ENCODE measurements at places on chromosomes 5 and 9.

GRCh38 chr5:10567121-10567591, 3.3 kb downstream of the ANKRD33B start:
- DNase-seq: peak; percentile 11

- no peak for DNase-seq
These were observed 28.8 kb downstream of the SLC6A7 start for GRCh38 chr5:150218693-150219035.

- DNase-seq: peak; percentile 49
These were observed 189.7 kb downstream of the DAB2IP start for GRCh38 chr9:121840838-121841760.

DNA sequence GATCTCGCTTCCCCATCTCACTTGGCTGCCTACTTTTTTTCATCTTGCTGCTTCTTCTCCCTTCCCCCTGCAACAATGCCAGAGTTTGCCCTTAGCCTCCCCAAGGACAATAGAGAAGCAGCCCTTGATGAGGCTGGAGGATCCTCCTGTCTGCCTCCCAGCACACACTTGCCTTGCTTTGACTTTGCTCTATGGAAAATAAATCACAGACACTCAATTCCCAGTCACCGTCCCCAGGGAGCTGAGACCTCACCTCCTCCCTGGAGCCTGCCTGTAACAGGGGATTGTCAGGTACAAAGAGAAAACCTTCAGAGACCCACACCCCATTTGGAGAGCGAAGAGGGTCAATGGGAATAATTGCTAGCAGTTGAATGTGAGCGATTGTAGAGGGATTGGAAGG, 242.1 kb upstream of the ZNF462 start:
- DNase-seq: no peak

DNA sequence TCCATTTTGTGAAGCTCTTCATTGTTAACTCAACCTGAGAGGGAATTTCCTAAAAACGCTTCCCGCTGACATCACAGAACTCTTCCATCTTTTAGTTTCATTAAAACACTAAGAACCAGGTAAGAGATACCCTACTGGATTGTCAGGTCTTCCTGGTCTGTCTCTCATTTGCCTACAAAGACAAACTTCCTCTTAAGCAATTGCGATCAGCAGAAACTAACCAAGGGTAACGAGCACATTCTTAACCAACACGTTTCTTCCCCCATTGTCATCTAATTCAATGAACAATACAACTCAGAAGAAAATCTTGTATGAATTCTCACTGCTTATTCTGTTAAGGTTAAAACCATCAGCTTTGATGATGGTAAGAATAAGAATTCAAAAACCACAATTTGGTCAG, 6.6 kb downstream of the FBXW11 start:
- DNase-seq: no peak

- DNase-seq: peak; percentile 58
These were observed 332.3 kb downstream of the CWC27 start for GRCh38 chr5:65100911-65101631.

DNA sequence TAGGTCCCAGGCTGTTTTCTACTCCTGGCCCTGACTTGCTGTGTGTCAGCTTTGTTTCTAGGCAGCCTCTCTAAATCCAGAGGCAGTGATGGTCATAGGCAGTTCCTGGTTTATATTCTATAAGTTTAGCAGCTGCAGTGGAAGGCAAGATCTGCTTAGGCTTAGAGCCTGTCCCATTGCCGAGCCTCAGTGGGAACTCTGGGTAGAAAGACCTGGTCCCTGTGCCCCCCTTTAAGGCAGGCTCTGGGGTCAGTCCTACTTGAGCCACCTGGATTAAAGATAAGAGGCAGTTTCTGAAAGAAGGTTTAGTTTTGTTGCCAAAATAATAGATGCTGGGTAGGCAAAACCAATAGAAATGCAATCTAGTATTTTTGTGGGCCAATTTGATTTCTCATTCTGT, 13.6 kb downstream of the MCCC2 start:
- no peak for DNase-seq

GRCh38 chr9:116323012-116323411, 169.4 kb downstream of the PAPPA start:
- DNase-seq: no peak

GRCh38 chr5:128144491-128144890, 60.9 kb downstream of the SLC12A2 start:
- DNase-seq: no peak

DNA sequence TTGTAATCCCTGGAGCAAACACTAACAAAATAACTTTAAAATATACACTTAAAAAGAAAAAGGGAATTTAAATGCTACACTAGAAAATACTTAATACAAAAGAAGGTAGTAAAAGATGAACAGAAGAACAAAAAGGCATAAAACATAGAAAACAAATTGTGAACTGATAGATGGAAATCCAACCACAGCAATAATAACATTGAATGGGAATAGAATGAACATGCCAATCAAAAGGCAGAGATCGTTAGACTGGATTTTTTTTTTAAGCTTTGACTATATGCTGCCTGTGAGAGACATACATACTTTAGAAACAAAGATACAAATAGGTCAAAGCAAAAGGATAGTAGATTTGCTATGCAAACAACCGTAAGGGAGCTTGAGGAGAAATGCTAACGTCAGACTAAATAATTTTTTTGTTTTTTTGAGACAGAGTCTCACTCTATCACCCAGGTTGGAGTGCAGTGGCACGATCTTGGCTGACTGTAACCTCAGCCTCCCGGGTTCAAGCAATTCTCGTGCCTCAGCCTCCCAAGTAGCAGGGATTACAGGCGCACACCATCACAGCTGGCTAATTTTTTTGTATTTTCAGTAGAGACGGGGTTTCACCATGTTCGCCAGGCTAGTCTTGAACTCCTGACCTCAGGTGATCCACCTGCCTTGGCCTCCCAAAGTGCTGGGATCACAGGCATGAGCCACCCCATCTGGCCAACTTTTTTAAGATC, 6.5 kb downstream of the ABO start:
- DNase-seq: no peak

- DNase-seq: no peak
These were observed 26.4 kb downstream of the SH3GLB2 start for GRCh38 chr9:129001504-129002325.

DNA sequence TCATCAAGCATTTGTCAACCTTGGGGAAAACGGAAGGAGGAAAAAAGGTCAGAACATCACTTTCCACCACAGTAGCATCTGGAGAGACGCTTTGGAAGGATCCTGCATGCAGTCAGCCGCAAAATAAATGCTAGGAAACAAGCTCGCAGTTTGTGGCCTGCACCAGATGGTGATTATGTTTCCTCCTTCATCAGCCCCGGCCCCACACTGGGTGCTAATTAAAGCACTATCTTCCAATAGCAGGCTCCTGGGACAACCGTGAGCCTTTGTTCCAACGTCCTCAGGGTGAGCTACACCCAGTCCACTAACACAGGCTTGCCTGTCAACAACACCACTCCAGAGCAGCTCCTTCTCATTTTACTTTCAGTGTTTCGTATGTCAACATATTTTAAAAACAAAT, 64.0 kb downstream of the RNF130 start:
- DNase-seq: no peak

GRCh38 chr5:178490935-178491652, 99.1 kb downstream of the COL23A1 start:
- no peak for DNase-seq

GRCh38 chr5:14039576-14039975, 95.1 kb upstream of the DNAH5 start:
- DNase-seq: no peak

DNA sequence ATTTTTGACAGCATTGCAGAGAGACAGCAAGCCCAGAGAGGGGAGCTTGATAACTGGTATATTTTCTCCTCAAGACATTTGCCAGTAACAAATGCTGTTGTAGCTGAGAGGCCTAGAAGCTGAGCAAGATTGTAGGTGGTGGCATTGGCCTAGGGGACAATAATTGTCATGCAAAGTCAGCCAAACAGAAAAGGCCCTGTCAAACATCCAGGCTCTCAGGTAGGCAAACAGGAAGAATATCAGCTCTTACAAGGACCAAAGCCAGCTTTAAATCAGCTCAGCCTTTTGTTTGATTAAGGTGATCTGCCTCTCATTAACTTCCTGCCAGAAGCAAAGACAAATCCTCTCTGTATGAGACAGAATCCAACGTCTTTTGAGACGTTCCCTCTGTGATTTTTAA, 29.7 kb upstream of the BARX1 start:
- DNase-seq: no peak

- no peak for DNase-seq
These were observed 232.3 kb upstream of the TBCA start for GRCh38 chr5:78008356-78008967.

GRCh38 chr9:36974731-36975130, 59.3 kb downstream of the PAX5 start:
- DNase-seq: no peak

- DNase-seq: no peak
These were observed 981.9 kb upstream of the DMAC1 start for GRCh38 chr9:8781458-8781857.

GRCh38 chr5:67299231-67299735, 102.7 kb upstream of the CD180 start:
- DNase-seq: no peak

GRCh38 chr9:134053401-134053871, 14.4 kb downstream of the BRD3 start:
- no peak for DNase-seq

- no peak for DNase-seq
These were observed 1.7 kb downstream of the ACTL7B start for GRCh38 chr9:108854094-108854493.

GRCh38 chr9:92563116-92564100, 27.6 kb upstream of the ECM2 start:
- DNase-seq: no peak

GRCh38 chr5:126591549-126591948, 3.5 kb downstream of the ALDH7A1 start:
- DNase-seq: no peak

- DNase-seq: no peak
These were observed 2.0 kb upstream of the ZNF462 start for GRCh38 chr9:106860721-106861639.

DNA sequence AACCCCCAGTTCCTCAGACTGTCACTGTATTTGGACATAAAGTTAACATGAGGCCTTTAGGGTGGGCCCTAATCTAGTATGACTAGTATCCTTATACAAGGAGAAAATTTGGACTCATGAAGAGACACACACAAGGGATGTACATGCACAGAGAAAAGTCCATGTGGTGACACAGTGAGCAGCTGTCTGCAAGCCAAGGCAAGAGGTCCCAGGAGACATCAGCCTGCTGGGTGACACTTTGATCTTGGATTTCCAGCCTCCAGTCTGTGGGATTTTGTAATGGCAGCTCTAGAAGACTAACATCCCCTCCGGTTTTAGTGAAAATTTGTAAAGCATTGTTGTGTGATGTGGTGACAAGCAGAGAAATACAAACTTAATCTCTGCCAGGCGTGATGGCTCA, 66.1 kb downstream of the RAI14 start:
- DNase-seq: no peak

DNA sequence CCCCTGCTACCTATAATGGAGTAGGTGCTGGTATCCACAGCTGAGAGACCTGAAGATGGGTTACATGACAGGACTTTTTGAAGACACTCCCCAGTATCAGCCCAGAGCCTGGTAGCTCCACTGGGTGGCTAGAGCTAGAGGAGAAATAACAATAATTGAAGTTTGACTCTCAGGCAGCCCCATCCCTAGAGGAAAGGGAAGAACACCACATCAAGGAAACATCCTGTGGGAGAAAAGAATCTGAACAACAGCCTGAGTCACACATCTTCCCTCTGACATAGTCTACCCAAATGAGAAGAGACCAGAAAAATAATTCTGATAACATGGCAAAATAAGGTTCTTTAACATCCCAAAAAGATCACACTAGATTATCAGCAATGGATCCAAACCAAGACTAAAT, 432.1 kb downstream of the CDH18 start:
- DNase-seq: no peak

DNA sequence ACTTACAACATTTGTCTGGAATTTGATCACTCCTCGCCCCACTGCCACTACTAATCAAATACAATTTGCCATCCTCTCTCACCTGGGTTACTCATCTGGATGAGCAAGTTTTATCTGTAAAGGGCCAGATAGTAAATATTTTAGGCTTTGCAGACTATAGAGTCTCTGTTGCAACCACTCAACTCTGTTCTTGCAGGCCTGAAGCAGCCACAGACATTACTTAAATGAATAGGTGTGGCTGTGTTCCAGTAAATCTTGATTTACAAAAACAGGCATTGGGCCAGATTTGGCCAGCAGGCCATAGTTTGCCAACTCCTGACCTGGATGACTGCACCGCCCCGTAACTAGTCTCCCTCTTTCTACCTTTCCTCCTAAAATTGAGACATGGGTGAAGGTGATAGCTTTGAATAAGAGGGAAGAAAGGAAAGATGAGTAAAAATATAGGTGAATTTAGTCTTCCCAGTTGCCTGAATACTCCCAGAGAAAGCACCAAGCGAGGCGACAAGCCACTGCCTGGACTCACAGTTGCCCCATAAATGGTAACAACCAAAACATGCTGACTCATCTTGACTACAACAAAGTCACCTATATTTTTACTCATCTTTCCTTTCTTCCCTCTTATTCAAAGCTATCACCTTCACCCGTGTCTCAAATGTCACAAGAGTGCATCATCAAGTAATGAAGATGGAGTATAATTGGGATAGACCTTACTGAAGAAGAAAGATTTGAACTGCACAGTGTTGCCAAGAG, 32.5 kb upstream of the SCAMP1 start:
- no peak for DNase-seq

- DNase-seq: no peak
These were observed 4.8 kb downstream of the CYFIP2 start for GRCh38 chr5:157270771-157271170.

- DNase-seq: no peak
These were observed 36.6 kb upstream of the ZNF366 start for GRCh38 chr5:72543811-72544210.

GRCh38 chr5:124162767-124163532, 583.5 kb downstream of the ZNF608 start:
- DNase-seq: no peak

DNA sequence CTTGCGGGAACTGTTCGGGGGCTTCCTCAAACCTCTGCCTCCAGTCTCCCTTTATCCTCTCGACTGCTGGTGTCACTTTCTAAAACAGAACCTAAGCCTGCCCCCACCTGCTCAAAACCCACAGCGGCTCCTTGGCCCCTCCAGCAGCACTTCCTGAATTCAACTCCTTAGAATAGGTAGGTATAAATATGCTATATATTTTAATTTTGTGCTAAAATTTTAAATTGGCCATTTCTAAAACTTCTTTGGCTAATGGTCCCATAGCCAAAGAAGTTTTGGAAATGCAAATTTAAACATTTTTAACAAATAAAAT, 71.8 kb upstream of the TBC1D2 start:
- no peak for DNase-seq

- DNase-seq: no peak
These were observed 69.3 kb downstream of the DENND1A start for GRCh38 chr9:123860603-123861002.

GRCh38 chr9:108134486-108135128, 645.0 kb upstream of the KLF4 start:
- DNase-seq: no peak

GRCh38 chr5:111116550-111116949, 24.4 kb downstream of the WDR36 start:
- DNase-seq: no peak
